NCI-H2081 (cell line): ENCODE measurements at places on chromosomes 6 and 20.

DNA sequence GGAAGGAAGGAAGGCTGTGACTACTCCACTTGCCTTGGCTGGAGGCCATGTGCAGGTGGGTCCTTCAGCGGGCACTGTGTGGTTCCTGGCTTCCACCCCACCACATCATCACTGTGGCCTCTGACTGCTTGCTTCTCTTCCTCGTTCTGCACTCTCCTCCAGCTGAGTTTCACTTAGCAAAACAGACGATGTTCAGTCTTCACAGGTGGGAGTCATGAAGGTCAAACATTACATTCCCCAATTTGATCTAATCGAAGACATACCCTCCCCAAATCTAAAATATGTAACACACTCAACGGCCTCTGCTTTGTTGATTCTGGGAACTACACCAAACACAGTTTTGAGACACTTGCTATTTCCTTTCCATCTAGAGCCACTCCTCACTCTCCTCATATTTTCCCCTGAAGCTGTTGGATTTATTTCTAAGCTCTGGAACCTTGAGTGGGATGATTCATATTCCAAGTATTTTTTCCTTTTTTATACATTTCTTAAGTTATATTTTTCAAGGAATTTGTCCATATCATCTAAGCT lies 132.5 kb upstream of the FOXA2 start:
- no peak for DNase-seq

DNA sequence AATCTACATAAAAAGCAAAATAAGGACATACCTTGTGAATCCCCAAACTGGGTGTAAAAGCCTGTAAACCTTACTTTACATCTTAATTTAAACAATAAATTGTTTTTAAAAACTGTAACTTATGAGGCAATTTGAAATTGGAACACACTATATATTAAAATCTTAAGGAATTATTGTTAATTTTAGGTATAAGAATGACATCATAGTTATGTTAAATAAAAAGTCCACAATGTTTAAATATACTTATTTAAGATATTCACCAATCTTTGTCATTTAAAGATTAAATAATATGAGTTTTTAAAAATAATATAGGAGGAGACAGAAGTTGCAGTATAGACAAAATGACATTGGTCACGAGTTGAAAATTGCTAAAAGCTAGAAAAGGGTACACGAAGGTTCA lies 621.9 kb upstream of the POU3F2 start:
- DNase-seq, result no peak

DNA sequence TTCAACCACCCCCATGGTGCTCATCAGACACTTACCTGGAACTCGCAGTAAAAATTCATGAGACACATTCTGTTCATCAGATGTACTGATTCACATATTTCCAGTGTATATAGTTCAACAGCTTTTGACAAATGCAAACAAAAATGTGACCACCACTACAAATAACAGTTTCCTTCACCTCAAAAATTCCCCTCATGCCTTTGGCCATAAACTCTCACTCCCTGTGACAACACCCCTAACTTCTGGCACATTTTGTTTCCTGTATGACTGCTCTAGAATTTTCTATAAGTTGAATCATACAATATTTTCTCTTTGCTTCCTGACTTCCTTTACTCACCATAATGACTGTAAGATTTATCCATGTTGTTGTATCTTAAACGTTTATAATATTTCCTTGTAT lies 63.7 kb downstream of the C6orf118 start:
- DNase-seq, result no peak

DNA sequence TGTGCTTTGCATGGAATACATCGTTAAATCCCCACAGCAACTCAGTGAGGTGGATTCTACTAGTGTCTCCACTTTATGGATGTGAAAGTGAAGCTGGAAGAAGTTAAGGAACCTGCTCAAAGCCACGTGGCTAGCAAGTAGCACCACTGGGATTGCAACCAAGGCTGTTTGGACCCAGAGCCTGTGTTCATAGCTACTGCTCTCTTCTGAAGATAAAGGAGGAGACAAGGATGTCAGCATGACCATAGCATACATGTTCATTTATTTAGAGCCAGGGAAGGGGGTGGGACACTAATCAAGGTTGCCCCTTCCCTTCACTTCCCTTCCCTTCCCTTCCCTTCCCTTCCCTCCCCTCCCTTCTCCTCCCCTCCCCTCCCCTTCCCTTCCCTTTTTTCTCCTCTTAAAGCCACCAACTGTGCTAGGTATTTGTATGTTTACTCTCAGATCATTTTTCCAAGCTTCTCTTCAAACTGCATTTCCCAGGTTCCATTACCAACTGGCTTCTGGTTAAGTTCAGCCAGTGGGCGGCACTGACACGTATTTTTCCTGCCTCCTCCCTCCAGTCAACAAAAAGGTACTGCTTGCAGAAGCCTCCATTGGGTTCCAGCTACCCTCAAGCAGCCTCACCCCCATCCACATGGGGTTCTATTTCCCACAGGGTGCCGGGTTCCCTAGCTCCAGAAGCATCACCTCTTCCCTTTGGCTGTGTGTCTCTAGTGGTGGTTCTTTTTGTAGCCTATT lies 134.9 kb downstream of the BCAS1 start:
- no peak for DNase-seq

- DNase-seq, result no peak
Observed at GRCh38 chr20:63194007-63194796, 21.7 kb downstream of the YTHDF1 start.
